ENCODE measurements at places on chromosomes 1 and 21. TPM values are rescaled to one million over a fixed set of nuclear protein-coding genes. Genes with fewer than 3 reads are reported as not detected.

- no peak overlapping the region for H3K27ac ChIP-seq
- H3K36me3 ChIP-seq, result no peaks in the 10 kb centered on the region
- no peaks in the 10 kb centered on the region for H3K27me3 ChIP-seq
- H3K4me1 ChIP-seq, result no peaks in the 10 kb centered on the region
- DNase-seq, result no peak
Observed at GRCh38 chr21:35398346-35398982, 349.4 kb upstream of the RUNX1 start.

GRCh38 chr1:161091796-161092507 is 2.6 kb upstream of the NECTIN4 start:
- H3K36me3 ChIP-seq, result no peaks in the 10 kb centered on the region
- no peak overlapping the region for H3K27ac ChIP-seq
- no peaks in the 10 kb centered on the region for H3K4me1 ChIP-seq
- no peaks in the 10 kb centered on the region for H3K27me3 ChIP-seq
- DNase-seq, result no peak
- no peak overlapping the region for H3K4me3 ChIP-seq

DNA sequence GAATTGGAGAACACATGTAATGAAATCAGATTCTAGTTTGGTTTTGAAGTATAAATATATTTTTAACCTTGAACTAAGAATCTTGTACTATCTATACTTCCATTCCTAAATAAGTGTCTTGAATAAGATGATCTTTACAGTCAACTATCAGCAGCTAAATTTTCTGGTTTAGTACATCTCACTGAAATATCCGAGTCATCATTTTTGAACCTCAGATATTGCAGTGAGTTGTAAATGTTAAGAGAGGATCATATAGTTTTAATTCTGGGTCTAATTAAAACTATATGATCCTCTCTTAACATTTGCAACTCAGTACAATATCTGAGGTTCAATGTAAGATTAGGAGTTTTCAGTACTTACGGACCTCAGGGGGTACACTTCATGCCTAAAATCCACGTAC is 768.8 kb upstream of the ADAMTS5 start:
- DNase-seq, result no peak
- no peak overlapping the region for H3K27ac ChIP-seq
- H3K36me3 ChIP-seq, result no peaks in the 10 kb centered on the region
- H3K4me1 ChIP-seq, result no peaks in the 10 kb centered on the region
- H3K4me3 ChIP-seq, result no peak overlapping the region

GRCh38 chr1:205287767-205288559 is 33.6 kb downstream of the NUAK2 start:
- H3K27me3 ChIP-seq, result no peaks in the 10 kb centered on the region
- peaks cover 34% of the 10 kb centered on the region for H3K4me1 ChIP-seq
- no peak overlapping the region for H3K4me3 ChIP-seq

FCRLB gene
- 0.82 TPM for total RNA-seq

SPATA1 gene
- 0.82 TPM for total RNA-seq

S100A3 gene
- 4.3 TPM for total RNA-seq
